NCI-H774 (cell line): ENCODE measurements at places on chromosomes 13 and 19.

GRCh38 chr13:113187883-113188665 lies 20.4 kb downstream of the PCID2 start:
- DNase-seq = no peak

DNA sequence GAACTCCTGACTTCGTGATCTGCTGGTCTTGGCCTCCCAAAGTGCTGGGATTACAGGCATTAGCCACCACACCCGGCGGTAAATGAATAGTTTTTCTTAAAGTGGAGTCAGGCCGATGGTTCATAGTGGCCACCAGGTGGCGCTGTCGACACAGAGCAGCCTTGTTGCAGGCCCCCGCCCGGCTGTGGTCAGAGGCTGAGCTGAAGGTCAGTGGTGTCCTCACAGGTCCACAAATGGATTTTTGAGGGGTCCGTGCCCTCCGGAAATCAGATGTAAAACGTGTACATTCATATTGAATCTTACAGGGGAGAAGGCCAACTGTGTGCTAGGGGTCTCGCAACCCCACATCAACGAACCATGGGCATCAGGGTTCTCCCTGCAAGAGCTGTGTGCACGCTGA lies 13.4 kb upstream of the WDR18 start:
- DNase-seq = no peak

- DNase-seq = no peak
Observed at GRCh38 chr13:50085063-50085462, 69.8 kb downstream of the KCNRG start.

DNA sequence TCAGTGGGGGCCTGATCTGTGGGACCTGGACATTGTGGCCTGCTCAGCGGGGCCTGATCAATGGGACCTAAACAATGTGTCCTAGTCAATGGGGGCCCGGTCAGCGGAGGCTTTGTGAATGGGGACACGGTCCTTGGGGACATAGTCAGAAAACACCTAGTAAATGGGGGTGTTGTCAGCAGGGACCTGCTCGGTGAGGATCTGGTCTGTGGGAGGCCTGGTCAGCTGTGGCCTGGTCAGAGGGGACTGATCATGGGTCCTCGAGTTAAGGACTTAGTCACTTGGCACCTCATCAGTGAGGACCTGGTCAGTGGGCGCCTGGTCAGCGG lies 44.5 kb upstream of the TPM4 start:
- DNase-seq = no peak

- DNase-seq = no peak
Observed at GRCh38 chr19:7545904-7546303, 10.4 kb downstream of the PNPLA6 start.

DNA sequence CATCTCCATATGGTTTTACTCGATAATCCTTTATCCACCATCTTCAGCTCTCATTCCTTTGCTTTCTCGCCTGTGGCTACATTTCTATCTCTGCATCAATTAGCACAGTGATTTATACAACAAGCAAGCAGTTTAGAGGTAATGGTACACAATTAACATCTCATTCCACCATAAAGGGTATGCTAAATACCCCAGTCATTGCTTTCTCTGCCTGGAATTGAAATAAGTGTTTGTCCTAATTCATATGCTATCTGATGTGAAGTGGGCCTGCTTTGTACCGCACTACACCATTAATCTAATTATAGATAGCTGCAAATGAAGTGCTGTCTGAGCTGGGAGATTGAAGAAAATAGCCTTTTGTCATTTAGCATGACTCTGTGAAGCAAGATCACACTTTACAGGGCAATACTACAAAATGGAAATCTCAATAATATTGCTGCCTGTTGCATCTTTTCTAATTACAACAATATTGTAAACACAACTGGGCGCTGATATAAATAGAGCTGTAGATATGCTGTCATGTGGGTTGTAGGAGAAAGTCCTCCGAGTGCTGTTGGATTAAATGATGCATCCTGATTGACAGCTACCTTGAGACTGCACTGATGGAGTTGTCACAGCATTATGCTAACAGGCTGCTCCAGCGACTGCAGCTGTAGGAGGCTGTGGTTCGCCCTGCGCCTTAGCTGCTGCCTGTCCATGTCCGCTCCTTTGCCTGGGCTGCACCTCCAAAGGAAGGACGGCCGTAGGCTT lies 78.2 kb downstream of the GGACT start:
- peak; percentile 43 for DNase-seq

DNA sequence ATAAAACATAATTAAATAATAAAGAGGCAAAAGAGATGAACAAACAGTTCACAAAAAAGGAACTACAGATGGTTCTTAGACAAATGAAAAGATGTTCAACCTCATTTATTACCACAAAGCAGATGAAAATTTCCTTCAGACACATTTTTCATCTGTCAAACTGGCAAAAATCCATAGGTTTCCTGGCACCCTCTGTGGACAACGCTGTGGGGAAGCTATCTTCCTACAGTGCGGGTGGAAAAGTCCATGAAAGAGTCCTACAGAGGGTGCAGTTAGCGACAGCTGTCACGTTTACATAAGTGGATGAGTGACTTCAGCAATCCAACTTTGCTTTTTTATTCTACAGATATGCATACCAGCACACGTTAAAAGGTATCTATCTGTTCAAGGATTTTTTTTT lies 30.3 kb upstream of the PDCD5 start:
- no peak for DNase-seq

- DNase-seq = no peak
Observed at GRCh38 chr13:58300974-58301681, 669.6 kb downstream of the PCDH17 start.

DNA sequence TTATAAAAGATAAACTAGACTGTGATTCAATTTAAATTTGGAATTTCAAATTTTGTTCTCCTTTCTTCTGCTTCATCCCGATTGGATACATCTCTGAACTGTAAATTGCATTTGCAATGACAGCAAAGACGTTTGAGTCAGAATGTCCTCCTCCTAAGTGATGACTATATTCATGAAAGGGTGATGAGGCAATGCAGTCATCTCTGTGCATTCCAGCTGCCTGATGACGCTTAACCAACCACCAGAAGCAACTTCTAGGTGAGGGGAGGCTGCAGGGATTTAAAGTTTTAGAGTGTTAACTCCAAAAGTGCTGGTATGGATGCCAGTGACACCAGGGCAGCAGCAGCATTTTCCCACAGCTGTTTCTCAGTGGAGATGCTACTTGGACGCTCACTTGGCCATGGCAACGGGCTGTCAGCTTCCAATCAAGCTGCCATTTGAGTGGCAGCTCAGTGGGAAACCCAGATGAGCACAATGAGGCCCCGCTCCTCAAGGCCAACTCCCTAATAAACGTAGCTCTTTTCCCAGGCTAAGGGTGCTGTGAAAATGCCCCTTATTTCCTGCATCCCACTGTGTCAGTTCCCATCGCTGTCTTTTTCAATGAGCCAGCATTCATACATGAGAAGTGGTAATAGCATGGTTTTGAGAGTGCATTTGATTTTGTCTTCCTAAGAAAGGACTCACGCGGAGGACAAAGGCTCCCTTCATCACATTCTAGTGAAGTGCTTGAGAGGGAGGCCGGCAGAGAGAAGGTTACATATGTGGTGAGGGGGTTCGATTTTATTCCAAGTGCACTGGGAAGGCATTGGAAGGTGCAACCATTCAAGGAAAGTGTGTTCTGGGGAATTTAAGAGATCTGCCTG lies 45.2 kb upstream of the AMER2 start:
- DNase-seq = no peak

GRCh38 chr13:41914552-41914951 lies 46.4 kb downstream of the VWA8 start:
- no peak for DNase-seq

- no peak for DNase-seq
Observed at GRCh38 chr13:100273552-100273951, 184.7 kb downstream of the PCCA start.

DNA sequence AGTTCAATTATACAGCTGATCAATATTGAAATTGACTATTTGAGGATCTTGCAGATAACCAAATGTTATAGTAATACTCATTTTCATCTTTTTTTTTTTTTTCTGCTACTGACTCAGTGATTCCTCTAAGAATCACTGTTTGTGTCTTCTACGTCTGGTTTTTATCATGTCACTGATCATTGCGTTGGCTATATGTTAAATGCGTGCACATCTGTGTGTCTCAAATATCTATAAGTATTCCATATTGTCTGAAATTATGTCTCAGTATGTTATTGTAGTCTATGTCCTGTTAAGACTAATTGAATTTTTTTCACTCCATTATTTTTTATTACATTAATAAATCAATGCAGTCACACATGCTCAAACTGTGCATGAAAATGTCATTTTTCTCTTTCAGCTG lies 200.5 kb downstream of the PCDH20 start:
- no peak for DNase-seq

- peak; percentile 67 for DNase-seq
Observed at GRCh38 chr19:32373585-32374295, 28.3 kb downstream of the ZNF507 start.

- no peak for DNase-seq
Observed at GRCh38 chr19:9498183-9498902, at the start of gene ZNF560. TSS of gene ZNF560 (minus strand) at chr19:9498616. CDS start at chr19:9475313, 23,303 bp downstream.

- no peak for DNase-seq
Observed at GRCh38 chr19:16012552-16012951, 63.7 kb upstream of the TPM4 start.
